A549 treated with AZD2906 at 1 μM for 4 hours (cell line): ENCODE measurements at places on chromosomes 6 and 20. TPM values are rescaled to one million over a fixed set of nuclear protein-coding genes. Genes with fewer than 3 reads are reported as not detected.

Gene DEFB127
- total RNA-seq = not detected in 5 replicates

Gene PDYN
- total RNA-seq = 0.03 TPM in 1 of 5 replicates, not detected in the others

Gene SLC44A4
- 0.05 TPM in 3 of 5 replicates, not detected in the others for total RNA-seq

Gene LHFPL5
- total RNA-seq = 0.15 to 0.23 TPM (median 0.21 TPM) in 4 of 5 replicates, not detected in the other

Gene CALHM5
- total RNA-seq = 0.03 to 0.09 TPM (median 0.05 TPM) in 5 replicates
